NCI-H345 (cell line): ENCODE measurements at places on chromosomes 4 and X.

- no peak for DNase-seq
Observed at GRCh38 chr4:161767116-161767515, 396.7 kb downstream of the FSTL5 start.

DNA sequence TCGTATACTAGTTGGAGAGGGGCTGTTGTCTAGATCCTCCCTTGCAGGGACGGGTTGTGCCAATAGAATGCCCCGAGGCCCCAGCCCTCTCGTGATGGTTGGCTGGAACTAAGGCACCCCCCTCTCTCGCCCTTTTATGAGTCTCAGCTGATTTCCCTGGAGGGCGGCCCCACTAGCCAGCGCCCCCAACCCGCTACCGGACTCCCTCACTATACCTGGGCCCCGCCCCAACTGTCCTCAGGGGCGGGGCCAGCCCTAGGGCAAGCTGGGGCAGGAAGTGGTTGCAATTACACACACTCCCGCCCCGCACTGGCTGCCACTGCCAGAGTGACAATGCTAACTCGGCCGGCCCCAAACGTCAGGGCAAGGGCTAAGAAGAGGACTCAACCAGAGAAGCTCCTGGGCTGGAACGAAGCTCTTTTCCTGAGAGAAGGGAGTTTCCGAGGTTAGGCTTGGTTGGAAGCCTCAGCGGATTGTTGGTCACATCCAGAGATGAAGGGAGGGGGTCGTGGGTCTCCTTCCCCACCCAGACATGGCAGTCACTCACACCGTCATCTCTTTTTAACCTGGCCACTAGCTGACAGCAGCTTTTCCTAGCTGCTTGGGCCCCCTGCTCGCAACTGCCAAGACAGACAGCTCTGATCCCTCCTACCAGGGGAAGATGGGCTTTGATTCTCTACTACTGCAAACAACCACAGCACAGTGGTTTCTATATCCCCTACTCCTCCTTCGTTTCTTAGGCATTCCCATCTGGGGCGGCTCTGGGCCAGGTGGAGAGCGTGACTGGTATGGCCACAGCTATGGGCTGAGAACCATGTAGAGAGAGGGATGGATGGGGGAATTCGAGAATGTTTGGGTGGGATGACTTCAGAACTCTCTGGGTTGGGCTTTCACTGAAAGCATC, 21.0 kb upstream of the BCORL1 start:
- DNase-seq: peak; percentile 58

GRCh38 chr4:81919810-81920209, 448.1 kb upstream of the RASGEF1B start:
- no peak for DNase-seq

DNA sequence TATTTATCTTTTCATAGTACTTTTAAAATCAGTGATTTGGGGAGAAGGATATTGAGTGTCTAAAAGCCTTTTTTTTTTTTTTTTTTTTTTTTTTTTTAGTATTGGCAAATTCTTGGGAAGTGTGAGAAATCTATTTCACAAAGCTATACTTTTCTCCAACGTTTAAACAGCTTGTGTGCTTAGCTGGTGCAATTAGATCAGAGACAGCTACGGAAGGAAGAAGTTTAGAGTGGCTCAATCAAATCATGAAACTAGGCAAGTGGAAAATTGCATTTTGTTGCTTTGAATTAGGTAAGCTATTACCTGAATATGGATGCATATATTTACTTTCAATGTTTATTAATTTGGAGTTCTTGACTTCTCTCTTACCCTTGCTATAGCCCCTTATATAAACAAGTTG, 1001.9 kb downstream of the PDHA2 start:
- DNase-seq: no peak

- DNase-seq: no peak
Observed at GRCh38 chrX:147917700-147918695, 6.3 kb downstream of the FMR1 start.

DNA sequence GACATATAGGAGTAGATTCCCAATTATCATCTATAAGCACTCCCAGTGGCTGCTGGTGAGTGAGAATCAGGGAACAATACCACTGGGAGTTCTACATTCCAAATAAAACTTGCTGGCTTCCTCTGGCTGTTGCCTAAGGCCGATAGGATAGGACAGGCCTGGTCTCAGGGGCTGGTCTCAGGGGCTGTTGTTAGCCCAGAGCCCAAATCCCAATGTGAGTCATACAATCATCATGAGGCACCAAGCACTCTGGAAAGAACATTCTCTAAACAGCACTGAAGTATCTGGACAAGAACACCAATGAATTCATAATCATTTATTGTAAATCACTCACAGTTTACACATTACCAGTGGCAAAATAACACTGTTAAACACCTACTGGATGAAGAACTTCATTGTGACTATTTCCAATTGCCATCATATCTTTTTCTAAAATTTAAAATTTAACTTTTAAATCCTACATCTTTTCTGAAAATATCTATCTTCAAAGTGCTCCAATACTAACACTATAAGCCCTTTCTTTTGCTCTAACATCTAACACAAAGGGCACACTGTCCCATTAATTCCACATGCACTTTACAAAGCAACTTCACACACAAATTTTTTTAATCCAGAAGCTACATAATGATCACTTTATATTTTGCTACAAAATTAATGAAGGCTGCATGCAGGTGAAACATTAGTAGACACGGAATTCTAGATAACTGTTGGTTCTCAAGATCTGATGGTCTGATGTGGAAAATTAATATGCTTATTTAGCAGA, 67.6 kb upstream of the TMEM150C start:
- DNase-seq: no peak

DNA sequence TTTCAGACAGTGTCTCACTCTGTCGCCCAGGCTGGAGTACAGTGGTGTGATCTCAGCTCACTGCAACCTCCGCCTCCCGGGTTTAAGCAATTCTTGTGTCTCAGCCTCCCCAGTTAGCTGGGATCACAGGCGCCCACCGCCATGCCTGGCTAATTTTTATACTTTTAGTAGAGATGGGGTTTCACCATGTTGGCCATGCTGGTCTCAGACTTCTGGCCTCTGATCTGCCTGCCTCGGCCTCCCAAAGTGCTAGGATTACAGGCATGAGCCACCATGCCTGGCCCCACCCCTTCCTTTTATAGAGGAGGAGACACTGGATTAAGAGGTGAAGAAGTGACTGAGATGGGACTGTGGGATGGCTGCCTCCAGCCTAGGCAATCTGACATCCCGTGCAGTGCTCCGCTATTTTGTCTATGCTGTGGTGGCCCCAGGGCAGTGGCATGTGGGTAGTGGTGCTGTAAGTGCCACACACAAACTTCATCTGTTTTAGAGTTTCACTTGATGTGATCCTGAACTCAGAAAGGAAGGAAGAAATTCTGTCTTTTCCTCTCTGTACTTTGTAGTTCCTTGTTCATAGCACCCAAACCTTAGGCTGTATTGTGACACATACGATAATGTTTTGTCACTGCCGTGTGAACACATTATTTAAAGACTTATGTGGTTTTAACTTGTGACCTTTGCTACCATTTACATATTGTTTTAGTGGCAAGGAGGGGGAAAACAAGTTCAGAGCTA, 48.9 kb downstream of the FNIP2 start:
- no peak for DNase-seq

- no peak for DNase-seq
Observed at GRCh38 chr4:180394312-180394711, 1848.9 kb upstream of the TENM3 start.

- no peak for DNase-seq
Observed at GRCh38 chr4:13888112-13888511, 260.6 kb upstream of the BOD1L1 start.

DNA sequence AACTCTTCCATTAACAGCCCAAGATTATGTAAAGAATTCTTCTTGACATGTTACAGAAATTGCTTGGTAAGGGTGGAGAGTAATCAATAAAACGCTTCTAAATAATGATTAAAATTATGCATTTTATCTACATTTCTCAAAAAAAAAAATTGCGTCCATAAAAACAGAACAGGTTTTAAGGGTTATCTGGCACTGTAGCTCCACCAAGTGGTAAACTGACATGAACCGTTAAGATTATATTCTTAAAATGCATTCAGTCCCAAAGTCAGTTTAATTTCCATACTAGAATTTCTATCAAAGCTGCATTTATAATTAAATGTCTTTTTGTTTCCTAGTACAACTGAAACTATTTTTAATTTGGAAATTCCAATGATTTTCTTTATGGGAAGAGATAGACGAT, 214.0 kb upstream of the UGT8 start:
- peak; percentile 17 for DNase-seq

DNA sequence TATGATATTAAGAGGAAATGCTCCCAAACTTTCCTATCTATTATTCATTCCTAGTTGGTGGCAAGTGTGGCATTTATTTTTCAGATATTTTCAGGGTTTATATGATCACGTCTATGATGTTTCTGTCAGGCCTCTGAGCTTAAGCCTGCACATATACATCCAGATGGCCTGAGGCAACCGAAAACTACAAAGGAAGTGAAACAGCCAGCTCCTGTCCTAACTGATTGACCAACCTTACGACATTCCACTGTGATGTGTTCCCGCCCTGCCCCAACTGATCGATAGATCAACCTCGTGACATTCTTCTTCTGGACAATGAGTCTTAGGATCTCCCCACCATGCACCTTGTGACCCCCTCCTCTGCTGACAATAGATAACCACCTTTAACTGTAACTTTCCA, 67.6 kb upstream of the CTSO start:
- no peak for DNase-seq

- DNase-seq: no peak
Observed at GRCh38 chr4:56626420-56626819, 54.7 kb downstream of the HOPX start.

- no peak for DNase-seq
Observed at GRCh38 chr4:98446499-98447375, 185.6 kb downstream of the RAP1GDS1 start.

DNA sequence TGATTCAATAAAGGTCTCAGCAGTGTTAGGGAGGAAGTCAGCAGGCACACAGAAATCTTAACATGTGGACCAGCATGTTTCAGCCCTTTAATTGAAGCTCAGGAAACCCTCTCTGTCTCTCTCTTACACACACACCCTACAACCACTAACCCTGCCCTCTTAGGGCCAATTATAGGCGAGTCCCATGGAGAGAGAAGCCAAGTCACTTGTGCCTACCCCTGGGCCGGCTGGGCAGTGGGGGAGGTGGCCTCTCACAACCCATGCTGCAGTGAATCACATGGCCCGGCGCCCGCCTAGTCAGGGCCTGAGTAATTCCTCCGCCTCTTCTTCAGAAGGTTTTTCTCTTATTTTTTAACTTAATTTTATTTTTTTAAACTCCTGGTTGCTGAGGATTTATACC, 3.7 kb downstream of the FGD1 start:
- DNase-seq: no peak

- no peak for DNase-seq
Observed at GRCh38 chrX:15416133-15416993, 32.1 kb upstream of the VEGFD start.

- DNase-seq: no peak
Observed at GRCh38 chr4:52843958-52844357, 18.2 kb upstream of the RASL11B start.

GRCh38 chr4:1399508-1400190, 6.6 kb downstream of the NKX1-1 start:
- DNase-seq: no peak

DNA sequence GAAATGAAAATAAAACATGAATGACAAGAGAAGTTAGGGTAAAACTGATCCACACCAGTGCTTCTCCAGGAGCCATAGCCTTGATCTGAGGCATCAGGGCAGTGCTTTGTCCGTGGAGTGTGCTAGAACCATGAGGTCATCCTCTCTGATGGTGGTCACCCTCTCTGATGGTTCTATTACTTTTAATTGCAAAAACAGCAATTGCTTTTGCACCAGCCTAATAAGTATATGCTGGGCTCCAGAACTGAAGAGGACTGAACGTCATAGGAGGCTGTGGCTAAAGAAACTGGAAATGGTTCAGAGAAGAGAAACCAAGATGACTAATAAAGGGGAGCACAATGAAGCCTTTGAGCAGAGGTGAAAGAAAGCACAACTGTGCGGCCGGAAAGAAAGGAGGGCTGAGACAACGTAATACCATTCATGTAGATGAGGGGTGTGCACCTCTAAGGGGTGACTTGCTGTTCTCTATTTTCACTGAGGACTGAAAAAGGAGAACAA, 17.0 kb upstream of the TMEM154 start:
- DNase-seq: no peak

GRCh38 chrX:115650916-115651315, 89.9 kb downstream of the PLS3 start:
- peak; percentile 60 for DNase-seq

DNA sequence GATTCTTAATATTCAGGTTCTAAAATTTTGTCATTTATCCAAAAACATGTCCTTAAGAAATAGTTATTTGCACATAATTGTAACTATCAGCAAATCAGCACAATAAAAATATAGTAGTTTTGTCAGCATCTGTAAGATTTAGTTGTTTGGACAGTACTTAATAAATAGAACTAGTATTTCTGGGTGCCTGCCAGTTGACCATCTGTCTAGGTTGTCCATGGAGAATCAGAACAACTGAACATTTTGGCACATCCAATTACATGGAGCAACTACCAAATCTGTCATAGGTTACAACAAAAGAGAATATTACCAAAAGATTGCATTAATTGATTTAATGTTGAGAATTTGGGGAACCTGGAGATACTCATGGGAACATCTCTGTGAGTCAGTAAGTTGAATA, 305.5 kb upstream of the TACR3 start:
- no peak for DNase-seq

DNA sequence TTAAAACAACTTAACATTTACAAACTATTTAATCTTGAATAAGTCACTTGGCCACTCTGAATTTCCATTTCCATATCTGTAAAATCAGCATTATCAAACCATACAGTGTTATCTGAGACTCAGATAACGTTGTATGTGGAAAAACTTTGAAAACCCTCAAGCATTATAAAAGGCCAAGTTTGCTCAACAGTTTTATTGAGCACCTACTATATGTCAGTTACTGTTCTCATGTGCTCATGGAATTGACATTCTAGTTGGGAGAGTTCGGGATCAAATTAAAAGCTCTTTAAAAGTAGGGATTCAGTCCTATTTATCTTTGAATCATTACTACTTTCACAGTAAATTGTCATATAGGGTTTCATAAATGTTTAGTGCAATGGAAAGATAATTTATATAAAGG, 97.9 kb downstream of the FRMPD4 start:
- no peak for DNase-seq

DNA sequence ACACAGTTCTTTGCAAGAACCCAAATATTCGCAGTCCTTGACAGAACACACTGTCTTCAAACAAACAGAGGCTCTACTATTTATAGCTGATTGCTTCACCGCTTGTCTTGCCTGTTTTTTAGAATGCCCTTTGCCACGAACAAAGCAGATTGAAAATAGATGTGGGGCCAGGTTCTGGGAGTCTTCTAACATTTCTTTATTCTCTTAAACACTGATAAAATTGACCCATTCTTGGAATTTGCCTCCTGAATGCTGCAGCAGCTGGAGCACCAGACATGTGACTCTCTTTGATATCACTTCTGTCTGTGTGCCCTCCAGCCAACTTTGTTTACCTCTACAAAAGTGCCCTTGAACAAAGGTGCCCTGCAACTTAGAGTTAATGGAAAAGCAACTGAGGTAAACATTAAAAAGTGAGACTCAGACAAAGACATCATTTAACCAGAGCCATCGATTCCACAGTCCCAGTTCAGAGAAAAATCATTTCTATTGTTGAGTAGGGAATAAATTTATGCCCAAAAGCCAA, 64.2 kb upstream of the SPP1 start:
- peak; percentile 54 for DNase-seq

GRCh38 chr4:157035471-157035870, 40.5 kb upstream of the GLRB start:
- DNase-seq: no peak
